ENCODE measurements at places on chromosomes 3 and 15.

DNA sequence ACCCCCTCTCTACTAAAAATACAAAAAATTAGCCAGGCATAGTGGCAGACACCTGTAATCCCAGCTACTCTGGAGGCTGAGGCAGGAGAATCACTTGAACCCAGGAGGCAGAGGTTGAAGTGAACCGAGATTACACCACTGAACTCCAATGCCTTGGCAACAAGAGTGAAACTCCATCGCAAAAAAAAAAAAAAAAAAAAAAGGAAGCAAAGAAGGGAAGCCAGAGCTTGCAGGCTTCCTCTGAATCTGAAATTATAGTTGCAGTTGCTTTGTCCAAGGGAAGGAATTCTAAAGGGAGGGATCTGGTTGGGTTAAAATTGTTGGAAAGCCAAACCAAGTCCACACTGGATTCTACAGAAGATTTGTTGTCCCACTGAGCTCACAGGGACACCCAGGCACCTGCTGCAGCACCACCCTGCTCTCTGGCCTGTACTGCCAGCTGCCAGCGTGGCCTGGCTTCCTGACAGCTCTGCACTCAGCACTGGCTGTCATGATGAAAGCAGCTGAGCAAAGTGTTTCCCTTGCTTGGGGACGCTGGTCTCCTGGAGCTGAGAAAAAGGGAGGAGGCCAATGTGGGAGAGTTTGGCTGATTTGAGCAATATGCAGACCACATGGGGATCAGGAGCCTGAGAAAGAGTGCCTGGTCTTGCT, 88.8 kb upstream of the HES1 start:
- DNase-seq = no peak

- no peak for DNase-seq
Observed at GRCh38 chr3:42749025-42749752, 23.9 kb downstream of the CCDC13 start.

DNA sequence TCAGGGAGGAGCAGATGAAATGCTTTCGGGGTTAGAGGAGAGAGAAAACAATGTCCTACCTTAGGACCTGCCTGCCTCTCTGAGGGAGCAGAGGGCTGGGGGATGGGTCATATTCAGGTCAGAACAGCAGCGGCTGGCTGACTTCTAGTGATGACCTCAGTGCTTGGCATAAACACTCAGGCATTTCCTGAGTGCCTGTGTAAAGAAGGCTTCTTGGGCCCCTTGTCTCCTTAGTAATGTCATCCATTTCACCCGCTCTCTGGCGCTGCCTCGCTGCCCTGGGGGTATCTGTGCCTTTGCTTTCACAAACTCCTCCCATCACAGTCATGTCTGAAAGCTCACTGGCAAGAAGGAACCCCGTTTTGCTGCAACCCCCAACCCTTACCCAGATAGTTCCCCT, 82.9 kb upstream of the GSK3B start:
- DNase-seq = no peak

GRCh38 chr3:32353351-32353750, 38.3 kb upstream of the CMTM7 start:
- no peak for DNase-seq

GRCh38 chr3:42289026-42289425, 23.0 kb upstream of the CCK start:
- no peak for DNase-seq

DNA sequence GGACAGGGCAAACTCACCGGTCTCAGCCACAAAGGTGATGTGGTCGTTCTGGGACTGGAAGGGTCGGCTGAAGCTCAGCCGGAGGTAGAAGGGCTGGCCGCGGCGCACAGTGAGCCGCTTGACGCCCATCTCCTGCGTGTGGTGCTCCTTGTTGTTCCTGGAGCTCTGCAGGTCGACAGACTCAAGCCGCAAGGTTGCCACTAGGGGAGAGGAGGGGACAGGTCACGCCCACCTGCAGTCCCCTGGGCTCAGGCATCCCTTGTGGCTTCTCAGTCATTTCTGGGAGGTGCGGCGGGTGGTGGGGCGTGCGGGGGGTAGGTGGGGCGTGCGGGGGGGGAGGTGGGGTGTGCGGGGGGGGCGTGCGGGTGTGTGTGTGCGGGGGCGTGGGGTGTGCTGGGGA, 26.7 kb upstream of the TGM5 start:
- no peak for DNase-seq

DNA sequence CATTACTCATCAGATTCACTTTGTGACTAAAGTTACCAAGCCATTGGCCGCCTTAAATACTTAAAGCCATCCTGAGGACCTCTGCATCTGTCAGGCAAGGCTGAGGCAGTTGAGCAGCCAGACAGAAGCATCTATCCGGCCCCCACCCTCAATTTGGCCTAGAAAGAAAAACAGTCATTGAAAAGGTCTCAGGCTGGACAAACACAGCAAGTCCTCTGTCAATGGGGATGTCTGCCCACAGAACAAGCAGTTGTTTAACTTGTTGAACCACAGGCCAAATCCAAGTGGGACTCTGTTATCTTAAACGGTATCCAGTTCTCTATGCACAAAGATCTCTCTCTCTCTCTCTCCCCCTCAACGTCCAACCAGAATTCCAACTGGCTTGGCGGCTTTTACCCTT, 2.8 kb downstream of the ZIC4 start:
- DNase-seq = no peak

- DNase-seq = no peak
Observed at GRCh38 chr3:197913641-197914380, 36.2 kb upstream of the RPL35A start.

- no peak for DNase-seq
Observed at GRCh38 chr3:107970993-107971580, 119.7 kb downstream of the CD47 start.

- no peak for DNase-seq
Observed at GRCh38 chr3:121574449-121574848, 6.7 kb downstream of the ARGFX start.

GRCh38 chr15:44243141-44243540, 45.4 kb upstream of the GOLM2 start:
- DNase-seq = no peak

GRCh38 chr3:140449413-140450256, 228.2 kb upstream of the TRIM42 start:
- no peak for DNase-seq

DNA sequence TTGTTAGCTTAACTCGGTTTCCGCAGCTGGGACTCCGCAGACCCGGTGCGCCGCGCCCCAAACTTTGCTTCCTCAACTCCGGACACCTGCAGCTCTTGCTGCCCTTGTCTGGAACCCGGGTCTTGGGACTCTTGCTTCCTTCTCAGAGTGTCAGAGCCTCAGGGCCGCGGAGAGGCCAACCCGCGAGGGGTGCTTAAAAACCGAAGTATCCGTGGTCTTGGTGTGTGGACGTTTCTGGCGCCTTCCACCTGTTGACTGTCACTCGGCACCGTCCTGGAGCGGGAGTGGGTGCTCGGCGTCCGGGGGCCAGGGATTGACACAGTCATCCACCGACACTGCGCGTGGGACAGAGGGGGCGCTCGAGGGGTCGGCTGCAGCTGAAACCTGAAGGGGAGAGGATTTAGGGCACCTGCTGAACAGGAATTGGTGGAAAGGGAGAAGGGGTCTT, 386 bp downstream of the SQOR start:
- DNase-seq = no peak

DNA sequence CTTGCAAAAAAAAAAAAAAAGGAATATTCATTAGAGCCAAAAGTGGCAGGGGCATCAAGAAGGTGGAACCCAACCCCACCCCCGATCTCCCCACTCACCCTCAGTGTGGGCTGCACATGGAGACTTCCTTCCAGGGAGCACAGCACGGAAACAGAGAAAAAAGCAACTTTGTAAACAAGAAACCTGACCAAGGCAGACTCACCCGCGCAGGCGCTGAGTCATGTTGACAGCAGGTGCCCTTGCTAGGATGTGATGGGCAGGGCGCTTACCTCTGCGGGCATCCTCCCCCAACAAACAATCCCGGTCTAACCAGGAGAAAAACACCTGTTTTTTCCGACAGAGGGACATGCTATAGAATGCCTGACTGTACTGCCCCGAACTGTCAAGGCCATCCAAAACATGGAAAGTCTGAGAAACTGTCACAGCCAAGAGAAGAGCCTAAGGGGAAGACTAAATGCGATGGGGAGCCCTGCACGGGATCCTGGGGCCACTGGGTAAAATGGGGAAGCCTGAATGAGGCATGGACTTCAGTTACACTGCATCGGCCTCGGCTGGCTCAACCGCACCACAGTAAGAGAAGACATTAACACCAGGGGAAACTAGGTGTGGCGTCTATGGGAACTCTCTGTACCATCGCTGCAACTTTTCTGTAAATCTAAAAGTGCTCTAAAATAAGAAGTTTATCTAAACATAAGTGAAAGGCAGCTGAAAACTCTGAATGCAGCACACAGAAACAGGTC, 66.7 kb upstream of the GATA2 start:
- no peak for DNase-seq

GRCh38 chr3:23105048-23105447, 98.1 kb upstream of the UBE2E2 start:
- DNase-seq = no peak

DNA sequence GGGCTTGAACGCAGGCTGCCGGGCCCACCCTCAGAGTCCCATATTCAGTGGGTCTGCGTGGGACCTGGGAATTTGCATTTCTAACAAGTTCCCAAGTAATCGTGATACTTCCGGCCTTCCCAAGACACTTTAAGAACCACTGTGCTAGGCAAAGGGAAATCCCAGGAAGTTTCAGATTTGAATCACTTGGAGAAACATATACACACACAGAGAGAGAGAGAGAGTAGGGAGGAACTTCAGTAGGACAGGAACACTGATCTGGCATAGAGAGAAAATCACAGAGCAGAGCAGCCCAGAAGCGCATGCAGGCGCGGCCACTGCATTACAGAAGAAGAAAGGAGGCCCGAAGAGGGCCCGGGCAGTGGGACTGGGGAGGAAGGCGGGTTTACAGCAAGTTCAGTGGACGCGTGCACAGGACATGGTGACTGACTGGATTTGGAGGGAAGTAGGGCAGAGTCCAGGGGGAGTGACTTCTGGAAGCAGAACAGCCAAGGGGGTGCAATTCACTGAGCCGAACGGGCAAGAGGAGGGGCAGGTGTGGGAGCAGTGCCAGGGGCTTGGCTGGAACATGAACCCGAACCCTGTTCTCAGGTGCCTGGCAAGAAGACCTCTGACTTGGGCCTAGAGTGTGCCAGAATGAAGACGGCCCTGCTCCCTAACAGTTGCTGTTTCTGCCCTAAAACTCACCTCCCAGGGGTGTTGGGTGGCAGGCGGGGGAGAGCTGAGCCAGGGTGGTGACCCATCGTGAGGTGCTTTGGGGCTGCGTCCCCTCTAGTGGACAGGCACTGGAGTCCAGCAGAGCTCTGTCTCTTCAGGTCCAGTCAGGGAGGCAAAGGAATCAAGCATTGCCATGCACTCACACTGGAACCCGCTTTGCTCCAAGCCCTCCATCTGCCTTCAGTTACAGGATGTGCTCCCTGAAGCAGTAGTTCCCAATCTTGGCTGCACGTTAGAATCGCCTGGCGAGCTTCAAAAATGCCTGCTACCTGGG, 101.3 kb upstream of the HES1 start:
- DNase-seq = no peak

GRCh38 chr15:35624881-35625280, 78.9 kb upstream of the DPH6 start:
- DNase-seq = no peak

- no peak for DNase-seq
Observed at GRCh38 chr3:41598402-41599126, 363.3 kb downstream of the ULK4 start.

GRCh38 chr3:149954812-149955211, 15.9 kb downstream of the PFN2 start:
- no peak for DNase-seq

- DNase-seq = no peak
Observed at GRCh38 chr15:66039117-66039871, 170.0 kb downstream of the RAB11A start.

- DNase-seq = no peak
Observed at GRCh38 chr15:101264911-101265641, 12.2 kb downstream of the SELENOS start.

Measured in cerebellar nuclear complex (tissue), 1 donor.